Activated CD4-positive, alpha-beta T cell treated with anti-CD3 and anti-CD28 coated beads, Interleukin-2, amount 10 ng/mL, durations not matched to agents 7 days and 5 days (primary cell): ENCODE measurements at places on chromosomes 4 and X.

DNA sequence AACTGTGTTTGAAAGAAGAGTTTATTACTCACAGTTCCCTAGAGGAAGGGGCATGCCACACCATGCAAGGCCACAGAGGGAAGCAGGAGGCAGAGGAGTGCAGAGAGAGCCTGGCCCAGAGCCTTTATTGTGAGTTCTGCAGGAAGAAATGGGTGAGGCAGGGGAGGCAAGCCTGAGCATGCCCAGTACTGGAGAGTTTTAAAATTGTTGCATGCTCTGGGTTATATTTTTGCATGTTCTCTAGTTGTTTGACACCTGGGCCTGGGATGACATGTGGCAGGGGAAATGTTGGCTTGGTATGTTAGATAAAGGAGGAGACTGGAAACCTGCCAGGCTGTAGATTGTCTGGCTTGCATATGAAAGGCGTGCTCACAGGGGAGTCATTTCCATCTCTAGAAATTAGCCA lies 19.7 kb upstream of the CRMP1 start:
- no peak for DNase-seq

GRCh38 chr4:176841711-176842112 lies 49.0 kb upstream of the VEGFC start:
- no peak for DNase-seq

DNA sequence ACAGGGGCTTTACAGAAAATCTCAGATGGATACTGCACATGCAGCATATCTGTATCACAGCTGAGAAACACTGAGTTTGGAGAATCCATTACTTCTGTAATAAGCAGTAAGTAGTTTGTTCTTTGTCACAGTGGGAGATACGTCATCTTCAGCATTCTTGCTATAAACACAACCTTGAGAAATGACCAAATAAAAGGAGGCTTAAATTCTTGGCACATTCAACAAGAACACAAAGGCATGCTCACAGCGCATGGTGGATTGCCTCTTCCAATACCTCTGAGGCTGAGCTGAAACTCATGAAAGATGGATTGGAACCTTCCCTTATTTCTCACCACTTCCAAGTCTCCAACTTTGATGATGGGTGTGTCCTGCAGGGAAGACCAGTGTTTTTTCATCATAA lies 54.5 kb downstream of the ANXA5 start:
- no peak for DNase-seq

DNA sequence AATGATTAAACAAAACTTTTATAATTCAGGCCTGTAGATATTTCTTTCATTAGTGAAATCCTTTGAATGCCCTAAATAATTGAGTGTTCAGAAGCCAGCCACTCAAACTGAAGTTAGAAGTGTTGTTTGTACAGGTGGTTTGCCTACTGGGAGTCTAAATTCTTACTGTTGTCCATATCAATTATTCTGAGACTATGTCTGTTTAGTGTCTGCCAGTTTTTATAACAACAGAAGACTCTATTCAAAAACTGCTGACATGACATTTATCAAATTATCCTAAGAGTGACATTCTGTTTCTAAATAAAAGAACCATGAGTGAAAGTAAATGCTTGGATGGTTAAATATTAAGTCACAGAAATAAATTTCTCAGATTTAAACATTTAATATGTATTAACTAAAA lies 375.1 kb downstream of the FAT4 start:
- DNase-seq = no peak

GRCh38 chr4:31291238-31291637 lies 571.1 kb downstream of the PCDH7 start:
- no peak for DNase-seq

GRCh38 chrX:20653070-20653469 lies 386.4 kb upstream of the RPS6KA3 start:
- DNase-seq = no peak

DNA sequence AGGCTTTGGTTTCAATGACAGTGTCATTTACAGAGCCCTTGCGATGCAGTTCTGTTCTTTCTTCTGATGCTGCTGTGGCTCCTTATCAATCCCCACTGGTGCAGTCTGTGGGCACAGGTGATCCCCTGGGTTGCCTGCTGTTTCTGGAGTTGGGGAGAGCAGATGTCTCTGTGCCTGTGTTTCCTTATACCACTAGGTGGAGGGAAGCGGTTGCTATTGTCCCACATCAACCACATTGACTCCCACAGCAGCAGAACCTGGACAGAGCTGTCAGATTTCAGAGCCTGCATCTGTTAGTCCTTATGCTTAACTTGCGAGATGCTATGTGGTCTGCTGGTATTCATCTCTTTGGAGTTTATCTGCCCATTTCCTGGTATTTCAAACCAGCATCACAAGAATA lies 57.7 kb downstream of the NEIL3 start:
- peak; percentile 53 for DNase-seq

GRCh38 chr4:57320217-57320616 lies 210.0 kb upstream of the IGFBP7 start:
- DNase-seq = no peak

DNA sequence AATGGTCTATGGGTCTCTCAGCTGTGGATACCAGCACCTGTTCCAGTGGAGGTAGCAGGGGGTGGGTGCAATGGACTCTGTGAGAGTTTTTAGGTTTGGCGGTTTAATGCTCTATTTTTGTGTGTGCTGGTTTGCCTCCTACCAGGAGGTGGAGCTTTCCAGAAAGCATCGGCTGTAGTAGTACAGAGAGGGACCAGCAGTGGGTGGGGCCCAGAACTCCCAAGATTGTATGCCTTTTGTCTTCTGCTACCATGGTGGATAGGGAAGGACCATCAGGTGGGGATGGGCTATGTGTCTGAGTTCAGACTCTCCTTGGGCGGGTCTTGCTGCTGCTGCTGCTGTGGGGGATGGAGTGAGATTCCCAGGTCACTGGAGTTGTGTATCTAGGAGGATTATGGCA lies 557.2 kb upstream of the GRID2 start:
- DNase-seq = no peak

- DNase-seq = no peak
These were observed 39.7 kb upstream of the IL9R start for GRCh38 chrX:155957843-155958242.

DNA sequence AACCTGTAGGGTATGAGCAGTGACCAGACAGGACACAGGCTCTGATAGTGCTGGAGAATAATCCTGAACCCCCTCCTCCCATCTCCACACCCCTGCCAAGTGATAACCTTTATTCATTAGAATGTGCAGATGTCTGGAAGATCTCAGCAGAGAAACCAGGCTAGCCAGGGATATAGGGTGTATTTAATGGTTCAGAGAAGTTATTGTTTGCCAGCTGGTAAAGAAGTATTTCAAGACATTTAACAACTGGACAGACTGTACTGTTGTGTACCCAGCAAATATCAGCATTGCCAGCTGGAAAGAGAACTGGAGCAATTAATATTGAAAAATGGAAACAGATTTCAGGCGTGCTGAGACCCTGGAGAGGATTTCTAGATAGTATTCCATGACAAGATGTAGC lies 94.5 kb downstream of the RASGEF1B start:
- no peak for DNase-seq

DNA sequence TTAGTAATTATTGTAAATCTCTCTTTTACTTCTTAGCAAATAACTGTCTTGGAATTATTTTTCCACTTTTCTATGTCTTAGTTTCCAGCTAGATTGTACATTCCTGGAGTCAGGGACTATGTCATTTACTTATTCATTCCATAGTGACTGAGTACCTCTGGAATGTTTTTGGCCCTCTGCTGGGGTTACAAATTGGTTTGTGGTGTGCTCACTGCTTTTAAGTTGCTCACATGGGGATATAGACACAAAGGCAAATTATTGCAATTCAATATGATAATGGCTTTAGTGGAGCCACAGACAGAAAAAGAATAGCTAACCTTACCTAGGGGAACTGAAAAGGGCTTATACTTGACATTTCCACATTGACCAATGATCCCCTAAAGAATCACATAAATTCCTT lies 63.7 kb upstream of the PDGFRA start:
- DNase-seq = no peak

DNA sequence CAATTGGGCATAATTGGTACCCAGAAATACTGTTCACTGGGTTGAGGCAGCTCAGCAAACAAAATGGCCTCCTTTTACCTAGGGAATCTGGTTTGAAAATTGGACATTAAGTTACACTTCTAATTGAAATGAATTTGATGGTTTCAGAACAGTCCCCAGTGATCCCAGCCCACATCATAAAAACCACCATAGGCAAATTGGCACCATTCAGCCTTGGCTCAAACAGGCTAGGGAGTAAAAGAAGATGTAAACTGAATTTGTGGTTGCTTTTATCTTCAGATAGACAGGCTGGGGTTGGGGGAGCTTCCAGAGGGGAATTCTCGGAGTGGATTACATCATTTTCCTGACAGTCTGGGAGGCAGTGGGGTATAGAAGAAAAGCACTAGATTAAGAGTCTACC lies 576.5 kb downstream of the MID1IP1 start:
- DNase-seq = no peak

- no peak for DNase-seq
These were observed 107.2 kb upstream of the TBL1X start for GRCh38 chrX:9357518-9358114.

GRCh38 chr4:68368691-68369131 lies 18.8 kb upstream of the YTHDC1 start:
- DNase-seq = no peak

DNA sequence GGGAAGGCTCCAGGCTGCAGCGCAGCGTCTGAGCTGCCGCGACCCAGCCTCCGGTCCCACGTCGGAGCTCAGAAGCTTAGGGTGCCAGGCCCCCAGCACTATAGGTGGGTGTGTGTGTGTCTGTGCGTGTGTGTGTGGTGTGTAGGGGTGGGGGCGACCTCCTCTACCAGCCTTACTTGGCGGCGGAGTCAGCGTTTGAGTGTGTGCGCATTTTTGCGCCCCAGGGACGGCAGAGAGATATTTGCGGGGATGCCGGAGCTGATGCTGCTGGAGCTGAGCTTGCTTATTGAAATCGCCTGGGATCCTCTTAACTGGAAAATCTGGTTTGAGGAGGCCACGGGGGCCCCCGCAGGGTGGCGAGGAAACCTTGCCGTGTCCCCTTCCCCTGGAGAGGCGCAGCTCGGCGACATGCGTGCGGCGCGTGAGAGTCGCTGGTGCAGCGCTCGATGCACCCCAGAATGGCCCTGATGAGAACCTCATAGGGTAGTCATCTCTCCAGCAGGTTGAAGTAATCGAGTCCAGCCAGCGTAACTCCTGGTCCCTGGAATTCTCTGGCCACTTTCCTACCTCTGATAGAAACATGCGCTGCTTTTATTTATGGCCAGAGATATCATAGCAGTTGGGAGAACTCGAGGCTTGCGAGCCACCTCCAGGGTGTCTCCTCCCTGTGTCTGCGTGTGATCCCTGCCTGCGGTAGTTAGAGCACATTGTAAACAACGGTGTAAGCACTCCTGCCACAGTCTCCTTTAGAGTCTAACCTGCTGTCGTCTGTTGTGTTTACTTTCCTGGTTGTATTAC lies 2.7 kb downstream of the ADGRL3 start:
- DNase-seq = no peak

- no peak for DNase-seq
These were observed at the start of gene SHOX for GRCh38 chrX:630612-631496. Gene SHOX (plus strand): TSS chrX:630791. CDS start chrX:630898, 107 bp downstream.

DNA sequence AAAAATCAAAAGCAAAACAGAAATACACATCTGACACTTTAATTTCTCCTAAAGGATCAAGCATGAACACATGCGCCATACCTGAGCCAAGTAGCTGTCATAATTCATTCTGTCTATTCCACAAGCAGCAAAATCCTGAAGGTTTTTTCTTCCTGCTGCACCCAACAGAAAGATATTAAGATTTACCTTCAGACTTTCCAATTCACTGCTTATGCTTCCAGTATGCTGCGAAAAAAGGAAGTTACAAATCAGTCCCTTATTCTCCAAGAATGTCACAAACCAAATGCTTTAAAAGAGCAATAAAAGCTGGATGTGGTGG lies 29.2 kb upstream of the FGFBP2 start:
- DNase-seq = no peak

DNA sequence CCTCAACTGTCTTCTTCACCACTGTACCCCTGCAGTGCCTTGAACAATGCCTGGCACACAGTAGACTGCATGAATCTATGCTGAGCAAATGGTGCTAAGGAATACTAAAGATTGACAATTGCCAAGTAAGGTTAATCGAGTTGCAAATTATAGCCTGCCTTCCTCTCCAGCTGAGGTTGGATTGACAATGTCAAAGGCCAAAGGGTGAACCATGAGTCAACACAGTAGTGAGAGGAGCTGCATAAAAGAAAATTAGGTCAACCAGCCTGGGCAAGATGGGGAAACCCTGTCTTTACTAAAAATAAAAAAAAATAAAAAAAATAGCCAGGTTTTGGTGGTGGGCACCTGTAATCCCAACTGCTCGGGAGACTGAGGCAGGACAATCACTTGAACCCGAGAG lies 97.1 kb upstream of the BMPR1B start:
- no peak for DNase-seq

- peak; percentile 47 for DNase-seq
These were observed 16.0 kb upstream of the TLR8 start for GRCh38 chrX:12890467-12890866.

GRCh38 chr4:26791346-26791745 lies 69.3 kb upstream of the STIM2 start:
- no peak for DNase-seq

GRCh38 chrX:155071694-155072280 lies 479 bp downstream of the BRCC3 start:
- DNase-seq = peak; percentile 9

- peak; percentile 14 for DNase-seq
These were observed 88.8 kb downstream of the BCOR start for GRCh38 chrX:40008791-40009461.
